ENCODE measurements at places on chromosomes 2 and 18.

GRCh38 chr2:124153713-124154112 lies 128.6 kb downstream of the CNTNAP5 start:
- H3K36me3 ChIP-seq = no peaks in the 10 kb centered on the region
- H3K4me1 ChIP-seq = no peaks in the 10 kb centered on the region
- no peak for DNase-seq

DNA sequence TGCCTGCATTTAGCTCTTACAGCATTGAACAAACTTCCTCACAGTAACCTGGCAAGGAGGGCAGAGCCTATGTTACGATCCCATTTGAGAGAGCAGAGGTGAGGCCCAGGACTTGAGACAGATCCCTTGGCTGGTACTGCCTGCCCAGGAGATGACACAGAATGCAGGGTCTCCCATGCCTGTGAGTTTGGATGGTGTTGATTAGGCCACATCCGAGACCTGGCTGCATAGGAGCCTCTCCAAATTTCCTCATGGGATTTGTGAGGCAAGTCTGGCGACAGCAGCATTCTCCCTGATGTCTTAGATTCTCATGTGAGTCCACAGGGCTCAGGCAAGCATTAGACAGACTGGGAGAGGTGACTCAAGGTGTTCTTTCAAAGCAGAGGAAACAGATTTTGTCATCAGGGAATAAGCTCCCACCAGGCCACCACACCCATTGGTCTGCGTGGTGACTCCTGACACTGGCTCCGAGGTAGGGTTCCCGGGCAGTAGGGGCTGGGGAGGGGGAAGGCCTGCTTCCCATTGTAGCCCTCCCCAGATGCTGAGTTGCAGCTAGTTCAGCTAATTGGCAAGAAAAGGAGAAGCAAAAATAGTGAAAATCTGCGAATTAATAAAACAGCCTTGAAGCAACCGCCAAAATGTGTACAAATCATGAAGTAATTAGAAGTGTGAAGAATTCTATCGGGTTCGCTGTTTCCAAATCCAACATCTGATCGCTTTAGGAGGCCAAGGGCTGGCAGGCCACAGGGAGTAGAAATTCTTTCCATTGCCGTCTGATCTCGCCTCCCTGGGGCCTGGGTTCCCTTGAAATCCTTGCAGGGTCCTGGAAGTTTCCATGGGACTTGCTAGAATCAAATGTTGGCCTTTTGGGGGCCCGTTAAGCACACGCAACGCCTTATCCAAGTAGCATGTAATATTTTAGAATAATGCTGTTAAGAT lies 68.0 kb downstream of the MAPK4 start:
- no peak for DNase-seq
- peaks cover 51% of the 10 kb centered on the region for H3K4me1 ChIP-seq
- H3K27me3 ChIP-seq = no peaks in the 10 kb centered on the region
- peak overlapping the region; percentile 74 for H3K27ac ChIP-seq

DNA sequence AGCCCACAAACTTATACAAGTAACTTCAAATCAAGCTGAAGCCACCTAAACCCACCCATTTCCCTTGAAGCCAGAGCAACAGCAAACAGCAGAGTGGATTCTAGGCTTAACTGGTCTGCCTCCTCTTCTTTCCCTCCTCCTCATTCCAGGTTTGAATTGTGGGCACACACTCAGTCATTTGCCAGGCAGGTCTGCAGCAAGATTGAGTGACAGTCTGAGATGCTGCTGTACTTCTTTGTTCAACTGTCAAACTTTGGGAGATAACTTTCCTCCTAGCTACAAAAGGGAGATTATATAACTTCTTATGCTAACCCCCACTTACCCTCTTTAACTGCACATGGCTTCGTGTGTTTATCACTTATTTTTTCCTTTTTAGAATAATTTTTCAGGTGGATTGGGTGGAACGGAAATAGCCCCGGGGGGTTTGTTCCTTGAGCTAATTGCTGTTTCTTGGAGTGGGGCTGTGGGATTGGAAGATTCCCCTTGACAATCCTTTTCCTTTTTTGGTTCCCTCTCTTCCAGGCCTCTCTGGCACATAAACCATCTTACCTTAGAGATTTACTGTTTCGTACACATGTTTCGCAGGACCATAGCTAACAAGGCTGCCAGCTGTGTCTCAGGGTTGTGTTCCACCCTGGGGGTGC lies 55.0 kb downstream of the RNF144A start:
- no peaks in the 10 kb centered on the region for H3K4me1 ChIP-seq
- DNase-seq = no peak
- no peak overlapping the region for H3K27ac ChIP-seq
- no peak overlapping the region for H3K4me3 ChIP-seq
- H3K27me3 ChIP-seq = no peaks in the 10 kb centered on the region

- no peaks in the 10 kb centered on the region for H3K4me1 ChIP-seq
- no peaks in the 10 kb centered on the region for H3K27me3 ChIP-seq
- DNase-seq = no peak
- no peak overlapping the region for H3K27ac ChIP-seq
- no peaks in the 10 kb centered on the region for H3K36me3 ChIP-seq
These were observed 255.3 kb downstream of the SH3BP4 start for GRCh38 chr2:235206980-235207579.

DNA sequence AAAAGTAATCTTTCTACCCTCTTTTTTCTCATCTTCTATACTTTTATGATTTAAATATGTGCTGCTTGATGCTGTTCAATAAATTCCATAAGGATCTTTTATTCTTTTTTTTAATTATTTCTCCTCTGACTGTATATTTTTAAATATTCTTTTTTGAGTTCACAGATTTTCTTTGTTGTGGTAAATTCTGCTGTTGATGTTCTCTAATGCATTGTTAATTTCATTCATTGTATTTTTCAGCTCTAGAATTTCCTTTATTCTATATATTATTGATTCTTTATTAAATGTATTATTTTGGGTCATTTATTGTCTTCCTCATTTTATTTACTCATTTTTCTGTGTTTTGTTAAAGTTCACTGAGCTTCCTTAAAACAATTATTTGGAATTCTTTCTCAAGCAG lies 260.9 kb downstream of the ZNF804A start:
- H3K4me3 ChIP-seq = no peak overlapping the region
- H3K4me1 ChIP-seq = no peaks in the 10 kb centered on the region
- DNase-seq = no peak
- H3K36me3 ChIP-seq = no peaks in the 10 kb centered on the region
- no peak overlapping the region for H3K27ac ChIP-seq

- DNase-seq = no peak
- H3K36me3 ChIP-seq = no peaks in the 10 kb centered on the region
- H3K4me3 ChIP-seq = no peak overlapping the region
- no peak overlapping the region for H3K27ac ChIP-seq
These were observed 313.3 kb upstream of the GULP1 start for GRCh38 chr2:187978356-187978755.

- H3K36me3 ChIP-seq = no peaks in the 10 kb centered on the region
- no peak for DNase-seq
- no peak overlapping the region for H3K4me3 ChIP-seq
- H3K4me1 ChIP-seq = peaks cover 18% of the 10 kb centered on the region
These were observed 100.2 kb upstream of the CDC42EP3 start for GRCh38 chr2:37771600-37772088.

- no peaks in the 10 kb centered on the region for H3K4me1 ChIP-seq
- no peak overlapping the region for H3K27ac ChIP-seq
- H3K36me3 ChIP-seq = no peaks in the 10 kb centered on the region
- no peaks in the 10 kb centered on the region for H3K27me3 ChIP-seq
- DNase-seq = no peak
These were observed 23.2 kb upstream of the RNF103 start for GRCh38 chr2:86646865-86647264.

DNA sequence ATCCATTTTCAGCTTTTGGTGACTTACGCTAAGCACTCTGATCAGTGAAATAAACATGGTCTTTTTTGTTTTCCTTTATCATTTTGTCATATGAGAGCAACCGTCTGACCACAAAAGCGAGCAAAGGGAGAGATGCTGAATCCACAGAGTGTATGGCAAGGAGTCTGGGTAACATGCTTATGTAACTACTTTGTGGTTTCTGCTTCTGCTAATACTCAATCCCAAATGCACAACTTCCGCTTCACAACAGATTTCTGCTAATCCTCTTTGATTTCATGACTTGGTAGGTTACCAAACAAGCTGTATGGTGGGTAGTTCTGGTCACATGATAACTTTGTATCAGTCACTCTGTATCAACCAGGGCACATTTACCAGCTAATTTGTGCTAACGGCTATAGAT lies 908.4 kb upstream of the CRIM1 start:
- DNase-seq = no peak
- no peaks in the 10 kb centered on the region for H3K36me3 ChIP-seq
- no peaks in the 10 kb centered on the region for H3K4me1 ChIP-seq
- H3K4me3 ChIP-seq = no peak overlapping the region

DNA sequence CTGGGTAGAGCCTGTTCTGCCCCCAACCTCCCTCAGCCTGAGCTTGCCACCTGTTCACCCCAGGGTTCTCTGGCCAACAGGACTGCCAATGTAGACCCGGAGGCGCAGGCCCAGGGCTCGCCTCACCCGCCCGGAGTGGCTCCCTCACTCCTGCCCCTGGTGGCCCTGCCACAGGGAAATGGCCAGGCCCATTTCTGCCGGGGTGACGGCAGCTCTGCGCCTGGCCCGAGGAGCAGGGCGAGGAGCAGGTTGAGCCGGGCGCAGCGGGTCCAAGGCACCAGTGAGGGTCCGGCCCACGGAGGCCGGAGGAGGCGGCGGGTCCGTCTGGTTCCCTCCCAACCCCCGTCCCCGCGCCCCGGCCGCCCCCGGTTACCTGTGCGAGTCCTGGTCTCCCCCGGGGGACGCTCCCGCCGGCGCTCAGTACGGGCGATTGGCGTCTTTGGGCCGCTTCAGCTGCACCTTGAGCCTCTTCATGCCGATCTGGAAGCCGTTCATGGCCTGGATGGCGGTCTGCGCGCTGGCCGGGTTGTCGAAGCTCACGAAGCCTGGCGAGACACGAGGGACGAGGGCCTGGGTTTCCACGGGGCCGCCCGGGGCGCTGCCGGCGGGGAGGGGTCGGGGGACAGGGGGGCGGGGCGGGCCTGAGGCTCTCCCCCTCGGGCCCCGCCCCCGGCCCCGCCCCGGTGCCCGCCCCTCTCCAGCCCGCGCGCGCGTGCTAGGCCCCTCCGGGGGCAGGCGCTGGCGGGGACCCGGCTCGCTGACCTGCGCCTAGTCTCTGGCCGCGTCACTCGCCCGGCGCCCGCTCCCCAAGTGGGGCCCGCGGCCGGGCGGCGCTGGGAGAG lies 312.0 kb downstream of the CELF4 start:
- DNase-seq = no peak
- no peaks in the 10 kb centered on the region for H3K36me3 ChIP-seq
- peak overlapping the region; percentile 53 for H3K4me3 ChIP-seq
- H3K27ac ChIP-seq = no peak overlapping the region

DNA sequence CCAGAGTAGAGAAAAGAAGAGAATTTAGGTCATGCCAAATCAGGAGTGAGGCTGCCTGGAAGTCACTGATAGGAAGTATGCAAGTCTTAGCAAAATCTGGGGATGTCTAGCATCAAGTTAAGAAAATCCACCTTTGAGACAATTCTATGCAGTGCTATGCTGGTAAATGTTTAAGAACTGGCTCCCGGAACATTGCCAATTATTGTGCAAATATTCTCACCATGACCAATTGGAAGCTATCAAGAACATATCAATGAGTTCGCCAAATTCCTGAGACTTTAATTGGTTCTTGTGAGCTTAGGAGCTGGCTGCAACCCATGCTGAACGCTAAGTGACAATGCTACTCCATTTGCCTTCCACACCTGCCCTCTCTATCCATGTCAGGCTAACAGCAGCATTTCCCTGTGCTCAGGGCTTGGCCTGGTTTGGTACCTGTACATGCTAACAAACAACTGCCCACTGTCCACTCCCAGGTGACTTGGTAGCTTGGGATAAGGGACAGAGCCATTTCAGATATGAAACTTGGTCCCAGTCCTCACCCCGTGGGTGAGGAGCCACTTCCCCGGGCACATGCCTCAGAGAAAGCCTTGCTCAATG lies 172.9 kb upstream of the KLHL29 start:
- DNase-seq = no peak
- H3K27ac ChIP-seq = no peak overlapping the region
- no peak overlapping the region for H3K4me3 ChIP-seq
- H3K27me3 ChIP-seq = no peaks in the 10 kb centered on the region

- DNase-seq = no peak
- peak overlapping the region; percentile 85 for H3K4me3 ChIP-seq
- H3K27me3 ChIP-seq = no peaks in the 10 kb centered on the region
- peaks cover 30% of the 10 kb centered on the region for H3K4me1 ChIP-seq
- H3K27ac ChIP-seq = peak overlapping the region; percentile 97
These were observed 539 bp downstream of the LAPTM4A start for GRCh38 chr2:20050646-20051531.

DNA sequence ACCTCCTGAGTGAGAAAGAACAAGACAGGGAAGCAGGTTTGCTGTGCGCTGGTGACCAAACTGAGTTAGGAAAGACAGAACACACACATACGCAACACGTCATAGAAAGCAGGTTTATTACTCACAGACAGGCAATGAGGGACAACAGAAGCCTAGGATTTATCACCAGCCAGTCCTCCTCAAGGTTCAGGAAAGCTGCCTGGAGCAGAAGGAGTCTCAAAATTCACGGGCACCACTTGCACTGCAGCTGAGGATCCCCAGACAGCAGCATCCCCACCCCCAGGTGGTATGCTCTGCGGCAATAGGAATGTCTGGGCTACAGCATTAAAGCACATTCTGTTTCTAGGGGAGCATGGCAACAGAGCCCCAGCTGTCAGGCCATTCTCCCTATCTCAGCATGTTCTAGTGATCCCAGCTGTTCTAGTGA lies 284.4 kb upstream of the RGPD4 start:
- no peak overlapping the region for H3K4me3 ChIP-seq
- no peaks in the 10 kb centered on the region for H3K27me3 ChIP-seq
- H3K27ac ChIP-seq = no peak overlapping the region
- H3K4me1 ChIP-seq = no peaks in the 10 kb centered on the region

All from thoracic aorta (tissue), 2 donors.